ENCODE measurements at places on chromosomes 1 and 21. TPM values are rescaled to one million over a fixed set of nuclear protein-coding genes. Genes with fewer than 3 reads are reported as not detected.

Gene ATP6V1G3
- total RNA-seq = not detected

GRCh38 chr1:29499104-29499650 is 262.9 kb downstream of the PTPRU start:
- no peak for DNase-seq

DNA sequence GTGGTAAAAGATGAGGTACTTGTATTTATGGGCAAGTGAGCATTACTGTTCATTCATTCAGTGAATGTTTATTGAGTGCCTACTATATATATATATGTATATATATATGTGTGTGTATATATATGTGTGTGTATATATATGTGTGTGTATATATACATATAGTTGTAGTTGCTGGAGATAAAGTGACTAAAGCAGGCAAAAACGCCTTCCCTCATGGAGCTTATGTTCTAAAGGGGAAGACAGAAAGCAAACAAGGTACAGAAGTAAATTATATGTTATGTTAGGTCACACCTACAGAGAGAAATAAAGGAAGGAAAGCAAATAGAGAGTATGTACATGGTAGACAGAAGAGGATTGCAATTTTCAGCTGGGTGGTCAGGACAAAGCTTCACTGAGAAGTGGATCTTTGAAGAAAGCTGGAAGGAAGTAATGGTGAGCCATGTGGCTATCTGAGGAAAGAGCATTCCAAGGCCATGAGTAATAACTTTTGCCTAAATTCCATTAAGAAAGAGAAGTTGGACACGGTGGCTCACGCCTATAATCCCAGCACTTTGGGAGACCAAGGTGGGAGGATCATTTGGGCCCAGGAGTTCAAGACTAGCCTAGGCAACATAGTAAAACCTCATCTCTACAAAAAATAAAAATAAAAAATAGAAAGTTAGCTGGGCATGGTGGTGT is 33.5 kb upstream of the KLF17 start:
- DNase-seq = peak; percentile 75

GRCh38 chr1:226366290-226366689 is 41.6 kb downstream of the PARP1 start:
- DNase-seq = no peak

DNA sequence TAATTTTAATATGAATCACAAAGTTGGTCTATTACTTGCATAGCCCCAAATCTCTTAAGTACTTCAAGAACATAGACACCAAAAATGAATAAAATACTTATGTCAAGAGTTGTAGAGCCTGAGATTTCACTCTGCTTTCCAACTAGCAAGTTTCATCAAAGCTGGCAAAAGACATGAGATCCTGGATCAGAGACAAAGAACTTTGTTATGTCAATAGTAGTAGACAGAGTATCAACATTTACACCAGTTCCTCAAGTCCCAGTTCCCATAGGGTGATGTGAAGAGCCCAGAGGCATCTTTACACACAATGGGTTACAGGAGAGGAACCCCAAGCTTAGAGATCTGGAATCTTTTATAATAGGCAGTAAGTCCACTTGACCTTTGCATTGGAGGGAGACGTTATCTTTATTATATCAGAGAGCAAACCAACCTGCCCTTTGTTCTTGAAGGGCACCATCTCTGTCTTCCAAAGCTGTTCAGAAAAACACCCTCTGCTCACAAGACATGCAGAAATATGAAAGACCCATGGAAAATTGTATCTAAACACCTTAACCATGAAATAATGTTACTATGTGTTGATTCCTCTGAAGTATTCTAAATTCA is 174.4 kb upstream of the GALNT2 start:
- DNase-seq = no peak

DNA sequence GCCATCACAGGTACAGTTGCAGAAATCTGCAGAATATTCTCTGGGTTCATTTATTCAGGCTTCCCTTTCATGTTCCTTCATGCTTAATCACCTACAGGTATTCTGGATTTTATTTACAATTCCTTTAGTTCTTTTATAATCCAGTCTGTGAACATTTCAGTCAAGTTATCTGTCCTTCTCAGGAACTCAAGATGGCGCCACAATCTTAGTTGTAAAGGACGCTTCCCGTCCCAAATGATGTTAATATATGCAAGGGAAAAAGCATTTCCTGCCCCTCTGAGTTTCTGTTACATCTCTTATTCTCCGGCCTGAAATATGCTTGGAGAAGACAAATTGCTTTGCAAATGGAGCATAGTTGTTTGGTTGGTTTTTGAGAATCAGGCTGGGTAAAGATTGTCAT is 19.3 kb downstream of the F3 start:
- peak; percentile 80 for DNase-seq

Gene LMX1A
- total RNA-seq = not detected

Measured in fibroblast of lung (primary cell).